ENCODE measurements at places on chromosomes 5 and 9. TPM values are rescaled to one million over a fixed set of nuclear protein-coding genes. Genes with fewer than 3 reads are reported as not detected.

DNA sequence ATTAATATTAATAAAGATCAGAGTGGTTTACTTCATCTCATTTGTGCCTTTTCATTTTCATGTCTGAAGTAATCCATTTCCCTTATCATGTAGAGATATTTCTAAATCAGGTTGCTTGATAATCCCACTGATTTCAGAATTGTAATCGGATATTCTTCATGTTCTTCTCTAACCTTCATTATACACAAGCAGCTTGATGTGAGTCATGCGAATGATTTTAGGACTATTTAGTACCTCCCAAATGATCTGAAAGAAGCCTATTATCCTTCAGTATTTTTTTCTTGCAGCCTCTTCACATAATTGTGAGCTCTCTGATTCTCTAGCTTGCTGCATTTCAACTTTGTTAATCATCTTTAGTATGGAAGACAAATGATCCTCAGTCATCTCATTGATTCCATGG lies 182.0 kb downstream of the GIN1 start:
- H3K27me3 ChIP-seq, result no peaks in the 10 kb centered on the region
- no peak overlapping the region for H3K4me3 ChIP-seq
- no peak overlapping the region for H3K27ac ChIP-seq
- H3K4me1 ChIP-seq, result peaks cover 2% of the 10 kb centered on the region
- no peak for DNase-seq

DNA sequence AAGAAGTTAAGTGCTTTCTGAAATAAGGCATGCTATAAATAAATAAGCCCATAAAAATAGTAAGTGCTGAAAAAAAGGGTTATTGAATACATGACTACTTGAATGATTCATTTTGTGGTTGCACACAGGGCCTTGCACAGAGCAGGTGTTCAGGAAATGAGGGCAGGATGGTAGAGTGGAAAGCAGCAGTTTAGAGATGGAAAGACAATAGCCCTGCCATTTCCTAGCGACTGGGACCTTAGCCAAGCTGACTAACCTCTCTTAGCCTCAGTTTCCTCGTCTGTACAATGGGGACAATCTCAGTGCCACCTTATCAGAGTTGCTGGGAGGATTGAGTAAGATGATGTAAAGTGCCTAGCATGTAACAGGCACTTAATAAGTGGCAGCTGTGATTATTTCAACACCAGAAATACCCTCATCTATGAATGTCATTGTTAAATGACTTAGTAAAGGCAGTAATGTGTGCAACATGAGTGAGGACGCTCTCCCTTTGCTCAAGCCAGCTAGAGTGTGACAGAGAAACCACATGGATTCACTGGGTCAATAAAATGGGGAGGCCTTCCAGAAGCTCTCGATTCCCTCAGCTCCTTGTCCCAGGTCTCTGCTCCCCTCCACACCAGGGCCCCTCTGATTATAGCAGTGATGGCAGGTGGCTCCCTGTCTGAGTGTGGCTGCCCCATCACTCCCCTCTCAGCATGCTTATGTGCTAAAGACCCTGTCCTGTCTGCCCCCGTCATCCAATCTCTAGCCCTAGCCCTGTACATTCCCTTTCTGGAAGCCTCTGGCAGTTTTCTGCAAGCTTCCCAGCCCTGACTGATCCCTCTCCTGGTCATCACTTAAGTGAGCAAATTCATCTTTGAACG lies 16.0 kb upstream of the PHF19 start:
- peaks cover 17% of the 10 kb centered on the region for H3K27me3 ChIP-seq
- H3K4me3 ChIP-seq, result no peak overlapping the region
- DNase-seq, result no peak
- H3K27ac ChIP-seq, result no peak overlapping the region

GRCh38 chr5:149348518-149348917 lies 3.2 kb downstream of the GRPEL2 start:
- H3K27ac ChIP-seq, result no peak overlapping the region
- peaks cover 15% of the 10 kb centered on the region for H3K4me1 ChIP-seq
- no peaks in the 10 kb centered on the region for H3K27me3 ChIP-seq
- DNase-seq, result no peak

- peak overlapping the region; percentile 10 for H3K27ac ChIP-seq
- H3K4me3 ChIP-seq, result no peak overlapping the region
- H3K4me1 ChIP-seq, result no peaks in the 10 kb centered on the region
- peaks cover 15% of the 10 kb centered on the region for H3K36me3 ChIP-seq
- H3K27me3 ChIP-seq, result no peaks in the 10 kb centered on the region
Measured at GRCh38 chr5:72209147-72210115, 102.2 kb downstream of the MAP1B start.

- H3K36me3 ChIP-seq, result no peaks in the 10 kb centered on the region
- H3K4me3 ChIP-seq, result no peak overlapping the region
Measured at GRCh38 chr5:149414405-149415065, 35.4 kb upstream of the IL17B start.

- H3K36me3 ChIP-seq, result no peaks in the 10 kb centered on the region
- no peak for DNase-seq
- H3K27ac ChIP-seq, result no peak overlapping the region
- peaks cover 9% of the 10 kb centered on the region for H3K27me3 ChIP-seq
- H3K4me1 ChIP-seq, result no peaks in the 10 kb centered on the region
- H3K4me3 ChIP-seq, result no peak overlapping the region
Measured at GRCh38 chr5:72622170-72622760, 115.1 kb upstream of the ZNF366 start.

Gene GAPT
- total RNA-seq, result not detected

Gene CDX1
- 0.31 TPM for total RNA-seq

DNA sequence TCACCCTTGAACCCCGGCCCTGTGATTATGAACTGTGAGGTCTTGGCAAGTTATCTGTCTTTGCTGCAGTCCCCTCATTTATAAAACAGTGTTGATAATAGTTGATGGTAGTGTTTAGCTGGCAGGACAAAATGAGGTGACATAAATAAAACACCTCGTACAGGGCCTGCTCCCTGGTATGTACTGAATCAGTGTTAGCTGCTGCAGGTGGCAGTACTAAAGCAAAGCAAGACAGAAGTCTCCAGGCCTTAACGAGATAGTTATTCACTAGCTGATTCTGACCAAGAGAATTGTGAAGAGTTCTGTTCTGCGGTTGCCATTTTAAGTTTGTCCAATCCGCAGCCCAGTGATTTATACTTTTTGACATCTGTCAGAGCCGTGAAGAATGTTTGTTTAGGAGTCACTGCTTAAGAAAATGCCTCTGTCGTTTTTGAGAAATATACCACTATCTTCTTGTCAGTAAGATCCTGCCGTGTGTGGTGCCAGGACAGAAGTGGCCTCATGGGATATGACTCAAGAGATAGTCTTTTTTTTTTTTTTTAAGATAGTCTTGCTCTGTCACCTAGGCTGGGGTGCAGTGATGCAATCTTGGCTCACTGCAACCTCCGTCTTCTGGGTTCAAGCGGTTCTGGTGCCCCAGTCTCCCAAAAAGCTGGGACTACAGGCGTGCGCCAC lies 75.9 kb downstream of the KDM4C start:
- H3K4me1 ChIP-seq, result peaks cover 11% of the 10 kb centered on the region
- no peaks in the 10 kb centered on the region for H3K27me3 ChIP-seq
- no peak overlapping the region for H3K4me3 ChIP-seq
- peaks cover 23% of the 10 kb centered on the region for H3K36me3 ChIP-seq

- no peaks in the 10 kb centered on the region for H3K27me3 ChIP-seq
- no peak overlapping the region for H3K27ac ChIP-seq
- no peak overlapping the region for H3K4me3 ChIP-seq
- H3K4me1 ChIP-seq, result no peaks in the 10 kb centered on the region
- DNase-seq, result no peak
- no peaks in the 10 kb centered on the region for H3K36me3 ChIP-seq
Measured at GRCh38 chr5:93874491-93874890, 133.1 kb upstream of the POU5F2 start.

Gene IFNB1
- total RNA-seq, result not detected

Gene DELE1
- 86.1 TPM for total RNA-seq

- H3K4me3 ChIP-seq, result no peak overlapping the region
- peaks cover 52% of the 10 kb centered on the region for H3K36me3 ChIP-seq
- no peak for DNase-seq
Measured at GRCh38 chr5:37086466-37087173, 162.6 kb downstream of the CPLANE1 start.

GRCh38 chr9:137953683-137954438 lies 76.3 kb downstream of the CACNA1B start:
- no peak for DNase-seq
- H3K4me3 ChIP-seq, result no peak overlapping the region
- no peaks in the 10 kb centered on the region for H3K27me3 ChIP-seq
- no peaks in the 10 kb centered on the region for H3K36me3 ChIP-seq
- H3K4me1 ChIP-seq, result no peaks in the 10 kb centered on the region

Gene CDH9
- not detected for total RNA-seq

GRCh38 chr5:76788362-76788761 lies 30.5 kb upstream of the F2RL1 start:
- no peak overlapping the region for H3K27ac ChIP-seq
- H3K27me3 ChIP-seq, result no peaks in the 10 kb centered on the region
- no peak for DNase-seq
- H3K4me3 ChIP-seq, result no peak overlapping the region
- H3K36me3 ChIP-seq, result no peaks in the 10 kb centered on the region

- no peak overlapping the region for H3K4me3 ChIP-seq
- no peaks in the 10 kb centered on the region for H3K36me3 ChIP-seq
- no peak for DNase-seq
- no peak overlapping the region for H3K27ac ChIP-seq
Measured at GRCh38 chr9:801399-802071, 40.0 kb upstream of the DMRT1 start.

DNA sequence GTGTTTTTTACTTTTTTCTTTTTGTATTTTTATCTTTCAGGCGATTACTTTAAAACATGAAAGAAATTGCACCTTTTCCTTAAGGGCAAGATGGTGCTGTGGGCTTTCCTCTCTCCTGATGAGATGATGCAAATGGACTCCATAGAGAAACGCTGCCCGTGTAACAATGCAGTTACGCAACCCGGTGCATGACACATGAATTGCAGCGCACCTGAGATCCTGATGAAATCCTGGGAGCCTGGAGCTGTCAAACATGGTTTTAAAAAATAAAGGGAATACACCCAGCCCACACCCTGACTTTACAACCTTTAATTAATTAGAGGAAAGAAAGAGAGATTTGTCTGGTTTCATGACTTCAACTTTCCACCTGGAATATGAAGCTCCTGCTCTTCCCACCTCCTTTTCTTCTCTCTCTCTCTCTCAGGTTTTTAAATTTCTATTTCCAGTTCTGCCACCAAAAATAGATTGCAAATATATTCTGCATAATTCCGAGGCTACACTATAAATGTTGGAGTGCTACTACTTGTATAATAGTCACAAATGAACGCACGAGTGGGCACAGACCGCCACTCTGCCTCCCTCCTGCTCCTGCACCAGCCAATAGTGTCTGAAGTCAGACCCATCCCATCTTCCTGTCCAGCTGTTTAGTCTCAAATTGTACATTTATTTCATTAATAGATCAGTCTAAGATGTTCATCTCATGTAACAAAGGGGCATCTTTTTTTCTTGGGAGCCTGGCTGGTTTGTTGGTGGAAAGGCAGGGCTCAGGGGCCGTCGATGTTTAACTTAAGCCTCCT lies 179.1 kb downstream of the AUH start:
- H3K36me3 ChIP-seq, result no peaks in the 10 kb centered on the region
- DNase-seq, result no peak
- no peaks in the 10 kb centered on the region for H3K4me1 ChIP-seq
- no peak overlapping the region for H3K27ac ChIP-seq
- no peak overlapping the region for H3K4me3 ChIP-seq
- no peaks in the 10 kb centered on the region for H3K27me3 ChIP-seq

- peaks cover 10% of the 10 kb centered on the region for H3K36me3 ChIP-seq
- no peak overlapping the region for H3K4me3 ChIP-seq
- no peak overlapping the region for H3K27ac ChIP-seq
- H3K4me1 ChIP-seq, result peaks cover 10% of the 10 kb centered on the region
Measured at GRCh38 chr5:43627028-43627427, 24.0 kb downstream of the NNT start.

Gene IQGAP2
- total RNA-seq, result 17.2 TPM

Gene FBLL1
- 4.5 TPM for total RNA-seq

GRCh38 chr9:75019654-75020053 lies 8.4 kb downstream of the CARNMT1 start:
- H3K36me3 ChIP-seq, result peaks cover 12% of the 10 kb centered on the region
- no peak overlapping the region for H3K27ac ChIP-seq
- H3K27me3 ChIP-seq, result no peaks in the 10 kb centered on the region
- no peak for DNase-seq
- no peak overlapping the region for H3K4me3 ChIP-seq
- H3K4me1 ChIP-seq, result peaks cover 1% of the 10 kb centered on the region

- peaks cover 24% of the 10 kb centered on the region for H3K4me1 ChIP-seq
- peaks cover 6% of the 10 kb centered on the region for H3K27me3 ChIP-seq
- H3K27ac ChIP-seq, result peak overlapping the region; percentile 73
- H3K36me3 ChIP-seq, result no peaks in the 10 kb centered on the region
- no peak overlapping the region for H3K4me3 ChIP-seq
Measured at GRCh38 chr9:136693490-136694162, 6.4 kb upstream of the AGPAT2 start.

GRCh38 chr5:73153513-73153912 lies 19.5 kb upstream of the TMEM174 start:
- DNase-seq, result no peak
- no peaks in the 10 kb centered on the region for H3K36me3 ChIP-seq
- H3K4me1 ChIP-seq, result peaks cover 11% of the 10 kb centered on the region
- H3K27ac ChIP-seq, result no peak overlapping the region
- peaks cover 20% of the 10 kb centered on the region for H3K27me3 ChIP-seq
- no peak overlapping the region for H3K4me3 ChIP-seq

DNA sequence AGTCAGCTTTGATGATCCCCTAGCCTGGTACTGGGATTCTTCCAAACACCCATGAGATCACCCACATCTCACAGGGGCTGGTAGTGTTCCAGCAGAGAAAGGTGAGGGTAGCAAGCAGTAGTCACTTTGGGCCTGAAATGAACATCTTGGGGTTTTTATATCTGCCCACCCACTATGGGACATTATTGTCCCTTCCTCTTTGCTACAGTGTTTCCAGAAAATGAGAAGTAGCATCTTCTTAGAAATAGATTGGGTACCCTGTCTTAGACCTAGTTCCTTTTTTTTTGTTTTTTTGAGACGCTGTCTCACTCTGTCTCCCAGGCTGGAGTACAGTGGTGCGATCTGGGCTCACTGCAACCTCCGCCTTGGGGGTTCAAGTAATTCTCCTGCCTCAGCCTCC lies 249.2 kb upstream of the ANKRD55 start:
- peaks cover 13% of the 10 kb centered on the region for H3K4me1 ChIP-seq
- no peak for DNase-seq
- H3K4me3 ChIP-seq, result peak overlapping the region; percentile 71
- no peak overlapping the region for H3K27ac ChIP-seq

Gene ADAMTS16
- 40.7 TPM for total RNA-seq

Gene SLC36A2
- total RNA-seq, result not detected

- H3K36me3 ChIP-seq, result no peaks in the 10 kb centered on the region
- no peak overlapping the region for H3K27ac ChIP-seq
- DNase-seq, result no peak
- H3K27me3 ChIP-seq, result peaks cover 56% of the 10 kb centered on the region
- peak overlapping the region; percentile 56 for H3K4me3 ChIP-seq
- H3K4me1 ChIP-seq, result peaks cover 7% of the 10 kb centered on the region
Measured at GRCh38 chr9:126723807-126724172, 81.0 kb upstream of the ZBTB43 start.
